ENCODE measurements at places on chromosomes 2 and 18.

DNA sequence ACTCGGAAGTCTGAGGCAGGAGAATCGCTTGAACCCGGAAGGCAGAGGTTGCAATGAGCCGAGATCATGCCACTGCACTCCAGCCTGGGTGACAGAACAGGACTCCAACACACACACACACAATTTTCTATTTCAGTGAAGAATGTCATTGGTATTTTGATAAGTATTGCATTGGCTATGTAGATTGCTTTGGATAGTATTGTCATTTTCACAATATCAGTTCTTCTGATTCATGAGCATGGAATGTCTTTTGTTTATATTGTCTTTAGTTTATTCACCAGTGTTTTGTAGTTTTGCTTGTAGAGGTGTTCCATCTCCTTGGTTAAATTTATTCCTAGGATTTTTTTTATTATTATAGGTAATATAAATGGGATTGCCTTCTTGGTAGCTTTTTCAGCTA lies 693.4 kb upstream of the SYT4 start:
- DNase-seq, result no peak

DNA sequence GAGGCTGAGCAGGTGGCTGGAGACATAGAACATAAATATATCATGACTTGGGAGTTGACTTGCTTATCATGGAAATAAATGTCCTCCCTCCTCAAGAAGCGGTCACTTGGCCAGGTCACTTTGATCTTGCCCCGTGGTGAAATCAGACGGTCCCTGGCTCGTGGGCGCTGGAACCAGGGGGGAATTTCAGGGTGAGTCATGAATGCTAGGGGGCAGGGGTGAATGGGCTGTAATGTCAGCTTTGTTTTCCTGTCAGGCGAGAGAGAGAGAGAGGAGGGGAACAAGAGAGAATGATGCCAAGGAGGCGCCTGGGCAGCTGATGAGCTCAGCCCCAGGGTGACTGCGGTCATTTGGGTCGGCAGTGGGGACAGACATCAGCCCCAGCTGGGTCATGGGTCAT lies 47.7 kb downstream of the RRM2 start:
- DNase-seq, result no peak

GRCh38 chr2:150400849-150401248 lies 86.6 kb downstream of the RND3 start:
- no peak for DNase-seq

DNA sequence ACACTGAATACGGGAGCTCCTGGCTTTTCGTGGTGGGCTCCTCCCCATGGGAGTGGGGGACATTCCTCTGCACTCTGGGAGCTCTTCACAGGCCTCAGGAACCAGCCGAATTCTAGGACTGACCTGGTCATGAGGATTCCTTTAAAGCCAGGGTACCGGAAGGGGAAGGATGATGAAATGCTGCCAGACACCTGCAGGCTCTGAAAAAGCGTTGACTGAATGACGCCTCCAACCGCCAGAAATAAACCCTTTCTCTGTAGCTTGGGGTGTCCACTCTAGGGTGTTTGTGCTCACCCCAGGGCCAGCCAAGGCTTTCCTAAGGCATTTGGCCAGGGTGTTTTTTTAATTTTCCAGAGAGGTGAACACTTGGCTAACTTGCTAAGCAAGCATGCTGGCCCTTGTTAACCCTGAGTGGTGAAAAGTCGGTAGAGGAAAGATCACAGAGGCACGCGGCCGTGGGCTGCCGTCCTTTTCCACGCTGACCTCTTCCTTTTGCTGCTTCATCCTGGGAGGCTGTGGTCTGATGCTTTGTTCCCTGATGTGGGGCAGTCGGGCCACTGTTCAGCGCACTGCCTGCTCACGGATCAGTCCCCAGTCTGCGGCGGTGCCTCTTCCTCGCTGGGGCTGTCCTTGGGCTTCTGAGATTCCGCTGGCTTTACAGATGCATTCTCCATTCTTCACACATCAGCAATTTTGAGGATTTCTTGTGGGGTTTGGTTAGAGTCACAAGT lies 32.0 kb downstream of the IMPA2 start:
- no peak for DNase-seq

DNA sequence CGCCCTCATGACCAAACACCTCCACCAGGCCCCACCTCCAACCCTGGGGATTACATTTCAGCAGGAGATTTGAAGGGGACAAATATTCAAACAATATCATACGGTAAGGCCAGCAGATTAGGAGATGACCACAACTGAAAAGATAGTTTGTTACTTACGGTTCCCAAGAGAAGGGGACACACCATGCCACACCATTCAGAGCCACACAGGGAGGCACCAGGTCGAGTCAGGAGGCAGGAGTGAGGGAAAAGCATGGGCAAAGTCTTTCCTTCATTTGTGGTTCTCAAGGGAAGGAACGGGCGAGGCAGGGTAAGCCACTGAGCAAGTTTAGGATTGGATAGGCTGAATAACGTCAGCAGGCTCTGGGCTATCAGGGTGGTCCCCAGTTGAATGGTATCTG lies 57.4 kb downstream of the FECH start:
- DNase-seq, result no peak

DNA sequence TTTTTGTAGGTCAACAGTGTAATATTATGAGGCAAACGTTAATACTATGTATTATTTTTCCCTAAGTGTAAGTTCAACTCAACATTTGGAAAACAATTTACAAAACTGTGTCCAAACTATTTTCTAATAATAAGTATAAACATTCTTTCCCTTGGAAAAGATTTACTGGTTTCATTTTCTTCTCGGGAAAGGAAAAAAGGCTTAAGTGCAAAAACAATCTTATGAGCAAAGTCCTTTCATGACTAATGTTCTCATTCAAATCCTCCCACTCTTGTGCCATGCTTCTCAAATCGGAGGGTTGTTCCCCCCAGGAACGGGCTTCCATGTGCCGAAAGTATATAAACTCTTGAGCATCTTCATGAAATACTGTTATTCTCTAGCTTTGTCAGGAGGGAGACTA lies 19.8 kb upstream of the L3MBTL4 start:
- no peak for DNase-seq

- DNase-seq, result no peak
These were observed 31.0 kb downstream of the CFAP36 start for GRCh38 chr2:55550368-55551102.

GRCh38 chr18:48316177-48316576 lies 93.0 kb downstream of the ZBTB7C start:
- no peak for DNase-seq

- no peak for DNase-seq
These were observed 169.3 kb upstream of the FBXO11 start for GRCh38 chr2:48075631-48076030.

DNA sequence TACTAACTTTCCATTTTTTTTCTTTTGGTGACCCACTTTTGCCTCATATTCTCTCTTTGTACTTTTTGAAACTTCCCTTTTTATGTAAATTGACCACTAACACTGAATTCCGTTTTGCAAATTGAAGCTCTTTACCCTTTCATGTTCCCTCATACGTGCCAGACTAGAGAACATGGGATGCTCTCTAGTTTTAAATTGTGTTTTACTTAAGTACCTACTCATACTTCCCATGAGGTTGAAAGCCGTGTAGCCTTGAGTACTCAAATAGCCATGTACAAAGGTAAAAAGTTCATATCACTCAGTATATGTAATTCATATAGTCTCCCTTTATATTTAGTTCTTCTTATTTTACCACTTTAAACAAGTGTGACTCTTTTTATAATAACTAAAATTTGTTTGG lies 119.7 kb downstream of the PIK3C3 start:
- DNase-seq, result no peak

DNA sequence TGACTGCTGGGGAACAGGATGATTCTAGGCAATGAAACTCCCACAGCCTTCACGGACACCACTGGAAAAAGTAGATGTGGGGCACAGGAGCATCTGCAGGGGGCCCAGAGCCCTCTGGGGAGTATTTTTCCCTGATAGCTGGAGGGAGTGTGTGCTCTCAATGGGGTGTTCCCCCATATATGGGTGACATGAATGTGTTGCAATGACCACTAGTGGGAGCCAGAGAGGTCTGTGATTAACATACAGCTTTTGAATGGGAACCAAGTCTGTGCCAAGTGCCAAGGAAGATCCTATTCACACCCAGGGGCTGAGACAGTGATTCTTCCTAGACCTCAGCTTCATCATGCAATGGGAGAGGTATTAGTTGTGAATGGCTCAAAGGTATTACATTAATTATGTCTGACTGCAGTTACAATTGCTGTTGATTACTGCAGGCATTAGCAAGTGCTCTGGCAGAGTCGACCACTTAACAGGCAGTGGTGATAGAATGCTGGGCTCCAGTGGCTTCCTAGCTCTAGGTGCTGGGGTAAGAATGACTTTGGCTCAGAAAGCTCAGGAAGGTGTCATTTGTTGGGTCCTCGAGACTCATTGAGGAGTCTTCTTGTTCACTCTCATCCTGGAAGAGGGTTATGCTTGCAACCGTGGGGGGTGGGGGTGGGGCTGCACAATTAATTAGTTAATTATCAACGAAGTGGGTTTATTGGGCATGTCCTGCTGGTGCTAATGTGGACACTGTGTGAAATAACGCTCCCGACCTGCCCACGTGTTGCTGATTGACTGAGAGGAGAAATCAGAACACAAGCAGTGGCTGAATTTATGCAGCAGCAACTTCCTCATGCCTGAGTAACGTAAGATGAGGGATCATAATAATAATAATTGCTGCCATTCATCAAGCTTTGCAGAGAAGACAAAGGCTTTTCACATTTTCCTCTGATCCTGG lies 194.1 kb downstream of the CLIP4 start:
- DNase-seq, result no peak

DNA sequence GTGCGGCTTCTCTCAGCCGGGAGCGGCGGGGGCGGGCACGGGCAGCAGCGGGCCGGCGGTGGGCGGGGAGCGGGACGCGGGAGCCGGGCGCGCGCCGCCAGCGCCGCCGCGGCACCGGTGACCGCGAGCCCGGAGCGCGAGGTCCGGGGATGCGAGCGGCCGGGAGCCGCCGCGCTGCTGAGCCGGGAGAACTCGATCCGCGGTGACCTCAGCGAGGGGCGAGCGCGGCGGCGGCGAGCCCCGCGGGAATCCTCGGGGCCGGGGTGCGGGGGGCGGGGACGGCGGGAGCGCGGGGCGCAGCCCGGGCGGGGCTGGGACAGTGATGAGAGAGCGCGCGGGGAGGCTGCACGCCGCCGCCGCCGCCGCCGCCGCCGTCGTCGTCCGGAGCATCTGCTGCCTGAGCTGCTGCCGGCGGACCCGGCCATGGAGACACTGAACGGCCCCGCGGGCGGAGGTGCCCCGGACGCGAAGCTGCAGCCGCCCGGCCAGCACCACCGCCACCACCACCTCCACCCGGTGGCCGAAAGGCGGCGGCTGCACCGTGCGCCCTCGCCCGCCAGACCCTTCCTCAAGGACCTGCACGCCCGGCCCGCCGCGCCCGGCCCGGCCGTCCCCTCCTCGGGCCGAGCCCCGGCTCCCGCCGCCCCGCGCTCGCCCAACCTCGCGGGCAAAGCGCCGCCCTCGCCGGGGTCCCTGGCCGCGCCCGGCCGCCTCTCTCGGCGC lies at the start of gene MTCL1:
Gene MTCL1, plus strand, starts transcription at position 319 of the 723 bp plus-strand sequence. Its CDS starts 105 bp downstream, at position 424.
- DNase-seq, result peak; percentile 64

- peak; percentile 92 for DNase-seq
These were observed at the start of gene TP53I3 for GRCh38 chr2:24084386-24085199. Gene TP53I3, minus strand, starts transcription at chr2:24084834. Its CDS starts 508 bp downstream, at chr2:24084326.

Data from activated T-cell treated with anti-CD3 and anti-CD28 coated beads, Interleukin-2, amount 50 U/mL, for 24 hours (primary cell).